ENCODE measurements at places on chromosomes 2 and 18.

GRCh38 chr18:23210526-23210925, 75.2 kb downstream of the CABLES1 start:
- no peak for DNase-seq

DNA sequence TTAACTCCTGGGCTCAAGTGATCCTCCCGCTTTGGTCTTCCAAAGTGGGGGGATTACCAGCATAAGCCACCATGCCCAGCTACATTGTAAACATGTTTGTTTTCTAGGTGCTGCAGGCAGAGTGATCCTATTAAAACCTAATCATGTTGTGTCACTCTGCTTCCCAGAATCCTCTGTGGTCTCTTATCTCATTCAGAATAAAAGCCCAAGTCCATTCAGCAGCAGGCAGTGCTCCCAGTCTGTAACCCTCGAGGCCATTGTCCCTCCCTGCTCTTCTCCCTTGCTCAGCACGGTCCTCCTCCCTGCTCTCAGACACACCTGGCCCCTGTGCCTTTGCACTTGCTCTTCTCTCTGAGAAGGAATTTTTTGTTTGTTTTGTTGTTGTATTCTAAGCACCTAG, 11.1 kb upstream of the CABYR start:
- DNase-seq, result no peak

DNA sequence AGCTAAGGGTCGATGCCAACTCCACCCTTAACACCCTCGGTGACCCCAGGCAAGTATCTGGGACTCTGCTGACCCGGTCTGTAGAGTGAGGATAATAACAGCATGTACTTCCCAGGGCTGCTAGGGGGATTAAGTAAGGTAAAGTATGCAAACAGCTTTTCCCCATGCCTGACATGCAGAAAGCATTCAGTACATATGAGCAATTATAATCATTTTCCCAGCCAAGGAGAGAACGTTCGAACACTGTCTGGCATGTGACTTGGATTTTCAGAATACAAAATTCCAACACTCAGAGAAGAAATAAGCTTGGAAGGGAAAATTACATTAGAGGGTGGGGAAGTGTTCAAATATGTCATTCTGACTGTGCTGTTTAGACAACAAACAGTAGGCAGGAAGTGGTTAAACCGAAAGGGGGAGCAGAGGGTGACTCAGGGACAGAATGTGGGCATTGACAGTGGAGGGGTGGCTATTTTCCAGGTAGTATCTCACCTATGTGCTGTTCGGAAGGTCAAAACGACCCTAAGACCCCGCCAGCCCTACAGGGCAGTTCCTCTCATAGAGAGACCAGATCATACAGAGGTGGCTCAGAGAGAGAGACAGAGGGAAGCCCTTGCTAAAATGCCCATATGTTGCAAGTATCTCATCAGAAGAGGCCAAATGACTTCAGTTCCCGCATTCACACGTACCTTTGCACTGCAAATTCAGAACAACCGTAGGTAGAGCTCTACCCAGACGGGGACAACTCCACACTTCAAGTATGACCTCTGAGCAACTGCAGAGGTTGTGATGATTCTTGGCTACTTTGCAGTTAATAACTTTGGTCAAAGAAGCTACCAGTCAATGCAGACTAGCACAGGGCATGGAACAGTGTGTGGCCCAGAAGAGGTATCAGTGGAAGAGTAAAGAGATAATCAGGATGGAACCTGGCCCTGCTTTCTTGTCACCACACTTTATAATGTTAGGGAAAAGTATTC, 14.8 kb downstream of the ASPRV1 start:
- DNase-seq, result no peak

GRCh38 chr2:10392951-10393639, 55.0 kb downstream of the ODC1 start:
- DNase-seq, result no peak

DNA sequence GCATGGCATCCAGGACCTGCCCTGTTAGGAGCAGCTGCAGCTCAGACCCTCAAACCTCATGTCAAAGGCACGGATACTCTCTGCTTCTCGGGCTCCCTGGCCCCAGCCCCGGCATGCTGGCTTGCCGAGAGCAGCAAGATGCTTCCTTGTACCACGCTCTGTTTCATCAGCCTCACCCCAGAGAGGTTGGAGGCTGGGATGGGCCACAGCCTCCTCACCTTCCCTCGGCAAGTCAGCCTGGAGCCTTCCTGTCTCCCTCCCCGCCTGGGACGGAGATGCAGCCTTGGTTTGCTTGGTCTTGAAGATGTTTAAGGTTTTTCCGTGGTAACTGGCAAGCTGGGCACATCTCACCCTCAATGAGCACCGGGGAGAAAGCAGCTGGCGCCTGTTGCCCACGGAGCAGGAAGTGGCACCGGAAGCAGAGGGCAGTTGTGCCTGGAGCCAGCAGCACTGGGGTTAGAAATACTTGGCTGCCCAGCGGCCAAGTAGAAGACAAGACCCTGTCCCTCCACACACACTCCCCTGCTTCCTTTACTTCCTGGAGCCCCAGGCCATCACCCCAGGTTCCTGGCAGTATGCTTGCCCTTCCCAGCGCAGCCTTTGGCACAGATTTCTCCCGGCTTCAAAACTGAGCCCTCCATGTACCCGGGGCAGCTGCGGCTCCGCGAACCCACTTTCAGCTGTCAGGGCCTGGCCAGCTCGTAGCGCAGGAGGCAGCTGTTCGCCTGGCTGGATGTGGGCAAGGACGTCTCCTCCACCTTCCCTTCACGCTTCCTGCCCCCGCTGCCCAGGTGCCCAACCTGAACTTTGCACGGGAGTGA, 17.4 kb downstream of the FBLN7 start:
- no peak for DNase-seq

- DNase-seq, result no peak
Observed at GRCh38 chr18:3529601-3530000, 79.6 kb downstream of the TGIF1 start.

DNA sequence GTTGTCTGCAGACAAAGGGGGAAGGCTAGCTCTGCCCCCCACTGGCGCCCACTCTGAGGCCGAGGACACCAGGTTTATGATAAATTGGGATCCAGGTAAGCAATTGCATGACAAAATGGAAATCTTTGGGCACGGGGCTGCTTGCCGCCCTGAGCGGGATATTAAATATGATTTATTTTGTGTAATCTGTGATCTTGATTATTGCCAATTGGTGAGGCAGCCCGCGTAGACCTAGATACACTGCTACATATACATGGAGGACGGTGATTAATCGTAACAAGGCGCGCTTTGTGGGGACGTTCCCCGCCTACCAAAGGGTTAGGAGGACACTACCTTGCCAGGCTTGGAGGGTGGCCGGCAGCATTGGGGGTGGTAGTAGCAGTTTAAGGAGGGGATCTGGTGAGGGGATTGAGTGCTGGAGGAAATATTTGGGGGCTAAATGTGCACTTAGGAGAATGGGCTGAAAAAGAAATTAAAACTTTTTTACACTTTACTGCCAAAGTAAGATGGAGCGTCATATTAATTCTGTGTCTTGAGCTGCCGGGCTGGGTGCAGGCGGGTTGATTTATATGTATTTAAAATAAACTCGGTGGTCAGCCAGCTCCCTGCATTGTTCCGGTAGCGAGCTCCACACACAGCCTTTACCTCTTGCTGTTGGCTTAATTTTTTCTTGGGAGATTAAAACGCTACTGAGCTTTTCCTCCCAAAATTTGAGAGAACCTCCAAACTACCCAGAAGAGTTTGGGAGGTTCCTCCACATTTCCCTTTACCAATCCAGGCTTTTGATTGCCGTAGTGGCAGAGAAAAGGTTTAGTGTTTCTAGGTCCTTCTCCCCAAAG, 4.1 kb downstream of the HOXD3 start:
- no peak for DNase-seq

All from NCI-H526 treated with DMSO at 0.1 percent for 48 hours (cell line).